NCI-H82 (cell line): ENCODE measurements at places on chromosomes 7 and 10.

DNA sequence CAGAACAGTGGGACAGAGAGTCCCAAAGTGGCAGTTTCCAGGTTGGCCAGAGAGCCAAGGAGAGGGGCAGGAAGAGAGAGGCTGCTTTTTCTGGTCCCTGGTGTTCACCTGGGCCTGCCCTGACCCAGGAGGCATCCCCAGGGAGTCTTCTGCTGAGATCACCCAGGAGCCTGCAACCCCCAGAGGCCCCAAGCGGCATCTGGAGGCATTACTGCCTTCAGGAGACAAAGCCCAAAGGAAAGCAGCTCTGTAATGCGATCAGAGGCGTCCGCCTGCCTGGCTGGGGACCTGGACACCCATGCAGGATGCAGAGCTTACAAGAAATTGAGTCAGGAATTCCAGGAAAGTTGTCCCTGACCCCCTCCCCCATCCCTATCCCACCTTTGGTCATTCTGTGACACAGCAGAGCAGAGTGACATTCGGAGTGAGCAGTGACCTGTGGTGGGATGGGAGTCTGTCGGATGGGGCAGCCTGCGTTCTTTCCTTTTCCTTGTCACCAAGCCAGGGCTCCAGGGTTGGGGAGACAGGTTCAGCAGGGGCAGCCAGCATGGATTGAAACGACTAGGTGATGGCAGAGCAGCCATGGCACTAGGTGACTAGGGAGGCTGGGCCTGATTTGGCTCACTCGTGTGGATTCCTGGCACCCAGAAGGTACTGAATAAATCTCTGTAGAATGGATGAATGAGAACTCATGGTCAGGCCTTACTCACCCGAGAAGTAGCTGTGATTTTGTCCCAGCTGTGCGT lies 10.4 kb downstream of the UNC5B start:
- peak; percentile 93 for DNase-seq

GRCh38 chr10:121242741-121243608 lies 355.3 kb downstream of the FGFR2 start:
- DNase-seq, result no peak

GRCh38 chr10:133364645-133365431 lies 7.0 kb upstream of the FUOM start:
- DNase-seq, result no peak

GRCh38 chr10:70756700-70757360 lies 28.3 kb downstream of the TBATA start:
- DNase-seq, result no peak

GRCh38 chr10:105770524-105771212 lies 1129.6 kb downstream of the SORCS3 start:
- no peak for DNase-seq

DNA sequence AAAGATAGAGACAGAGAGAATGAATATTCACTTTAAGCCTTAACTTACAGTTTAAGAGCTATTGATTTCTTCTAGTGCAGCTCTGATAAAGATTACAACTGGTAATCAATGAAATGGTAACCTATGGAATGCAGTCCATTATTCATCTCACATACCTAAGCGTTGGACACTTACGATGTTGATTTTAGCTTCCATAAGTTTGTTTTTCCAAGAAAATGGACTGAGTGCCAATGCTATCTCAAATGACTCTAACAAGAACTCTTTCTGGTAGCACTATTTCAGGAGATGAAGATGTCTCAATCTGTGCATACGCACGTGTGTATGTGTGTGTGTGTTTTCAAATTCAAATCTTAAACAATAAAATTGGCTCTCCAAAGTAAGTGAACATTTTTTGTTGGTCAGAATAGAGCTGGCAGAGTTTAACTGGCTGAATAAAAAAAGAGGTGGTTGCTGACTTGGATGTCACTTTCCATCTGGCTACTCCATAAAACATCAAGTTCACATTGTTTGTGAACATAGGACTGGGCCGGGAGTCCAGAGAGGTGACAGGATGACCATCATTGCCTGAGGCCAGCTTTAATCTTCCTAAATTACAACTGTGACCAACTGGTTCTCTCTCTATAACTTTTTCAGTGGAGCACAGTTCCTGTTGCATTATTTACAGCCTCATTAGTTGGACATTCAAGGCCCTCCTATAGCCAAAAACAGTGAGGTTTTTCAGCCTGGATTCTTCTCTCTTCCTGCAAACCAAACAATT lies 106.9 kb upstream of the CSTF2T start:
- no peak for DNase-seq

- DNase-seq, result no peak
Observed at GRCh38 chr10:88392222-88392621, 190.9 kb downstream of the RNLS start.

DNA sequence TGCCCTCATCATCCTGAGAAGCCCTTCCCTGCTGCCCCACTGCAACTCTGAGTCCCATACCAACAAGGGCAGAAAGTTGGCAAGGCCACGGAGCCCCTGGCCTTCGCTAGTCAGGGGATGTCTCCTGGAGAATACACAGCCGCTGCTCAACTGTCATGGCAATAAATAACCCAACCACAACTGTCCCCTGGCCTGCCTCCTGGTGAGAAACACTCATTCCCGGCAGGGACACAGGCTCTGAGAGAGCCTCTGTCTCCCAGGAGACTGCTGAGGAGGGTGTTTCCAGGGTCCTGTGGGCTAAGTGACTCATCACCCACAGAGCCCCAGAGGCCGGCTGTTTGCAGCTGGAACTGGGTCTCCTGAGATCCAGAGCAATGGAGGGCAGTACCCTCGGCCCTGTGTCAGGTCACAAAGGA lies 354.1 kb downstream of the TNS3 start:
- DNase-seq, result no peak
